ENCODE measurements at places on chromosomes 7 and 10.

DNA sequence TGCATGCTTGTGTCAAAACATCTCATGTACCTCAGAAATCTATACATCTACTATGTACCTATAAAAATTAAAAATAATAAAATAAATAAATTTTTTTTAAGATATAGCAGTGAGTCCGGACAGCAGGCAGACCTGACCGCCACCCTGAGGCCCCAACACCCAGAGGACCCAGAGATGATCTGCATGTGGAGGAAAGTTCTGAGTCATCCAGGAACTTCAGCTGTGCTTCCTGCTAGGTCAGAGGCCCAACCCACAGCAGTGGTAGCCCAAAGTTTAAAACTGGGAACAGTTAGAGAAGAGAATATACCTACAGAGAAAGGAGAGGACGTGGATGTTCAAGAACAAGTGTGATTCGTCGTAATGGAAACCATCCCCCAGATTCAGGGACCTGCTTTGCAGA is 683.7 kb upstream of the NRP1 start:
- DNase-seq: no peak

DNA sequence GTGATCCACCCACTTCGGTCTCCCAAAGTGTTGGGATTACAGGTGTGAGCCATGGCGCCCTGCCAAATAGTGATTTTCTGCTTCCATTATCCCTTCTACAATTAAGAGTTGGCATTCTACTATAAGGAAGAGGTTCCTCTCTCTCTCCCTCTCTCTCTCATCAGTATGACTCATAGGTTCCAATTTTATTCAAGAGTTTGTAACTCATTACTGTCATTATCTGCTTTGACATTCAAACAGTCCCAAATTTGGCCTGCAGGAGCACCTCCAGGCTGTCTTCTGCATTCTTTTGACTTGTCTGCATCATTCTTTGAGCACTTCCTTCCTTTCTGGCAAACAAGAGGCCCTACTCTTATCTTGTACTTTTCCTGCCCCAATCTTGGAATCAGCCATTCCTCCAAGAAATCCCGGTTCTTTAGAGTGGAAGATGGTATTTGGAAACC is 33.2 kb upstream of the CALU start:
- no peak for DNase-seq

GRCh38 chr7:121023683-121024511 is 35.4 kb downstream of the CPED1 start:
- DNase-seq: no peak

GRCh38 chr7:91609525-91609924 is 271.0 kb downstream of the MTERF1 start:
- no peak for DNase-seq

- no peak for DNase-seq
These were observed 221.4 kb upstream of the PITRM1 start for GRCh38 chr10:3393958-3394357.

GRCh38 chr7:92992932-92993331 is 124.8 kb downstream of the SAMD9 start:
- DNase-seq: no peak

GRCh38 chr10:12635127-12635541 is 285.8 kb downstream of the CAMK1D start:
- no peak for DNase-seq

DNA sequence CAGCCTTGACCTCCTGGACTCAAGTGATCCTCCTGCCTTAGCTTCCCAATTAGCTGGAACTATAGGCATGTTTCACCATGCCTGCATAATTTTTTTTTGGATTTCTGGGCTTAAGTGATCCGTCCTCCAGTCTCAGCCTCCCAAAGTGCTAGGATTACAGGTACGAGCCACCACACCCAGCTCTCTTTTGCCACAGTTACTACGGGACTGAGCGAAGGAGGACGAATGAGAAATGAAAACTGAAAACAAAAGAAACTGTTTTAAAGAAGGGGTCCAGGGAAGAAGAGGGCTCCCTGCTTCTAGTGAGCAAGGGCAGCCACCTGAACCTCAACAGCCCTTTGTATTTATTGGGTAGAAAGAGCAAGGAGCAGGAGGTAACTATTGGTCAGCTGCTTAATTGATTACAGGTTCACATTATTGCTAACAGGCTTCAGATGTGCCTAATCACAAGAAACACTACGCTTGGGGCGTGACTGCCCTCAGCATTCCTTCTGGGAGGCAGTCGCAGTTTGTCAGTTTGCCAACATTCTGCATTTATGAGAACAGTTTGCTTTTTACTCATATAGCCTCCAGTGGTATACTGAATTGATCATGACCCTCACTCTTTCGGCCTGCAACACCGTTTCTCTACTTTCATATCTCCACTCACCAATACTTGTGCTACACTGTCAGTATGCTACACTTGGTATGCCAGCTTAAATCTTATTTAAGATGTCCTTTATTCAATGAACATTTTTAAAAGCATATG is 676.8 kb downstream of the DNAJB9 start:
- no peak for DNase-seq

GRCh38 chr10:43316988-43317387 is 50.1 kb upstream of the RASGEF1A start:
- DNase-seq: no peak

DNA sequence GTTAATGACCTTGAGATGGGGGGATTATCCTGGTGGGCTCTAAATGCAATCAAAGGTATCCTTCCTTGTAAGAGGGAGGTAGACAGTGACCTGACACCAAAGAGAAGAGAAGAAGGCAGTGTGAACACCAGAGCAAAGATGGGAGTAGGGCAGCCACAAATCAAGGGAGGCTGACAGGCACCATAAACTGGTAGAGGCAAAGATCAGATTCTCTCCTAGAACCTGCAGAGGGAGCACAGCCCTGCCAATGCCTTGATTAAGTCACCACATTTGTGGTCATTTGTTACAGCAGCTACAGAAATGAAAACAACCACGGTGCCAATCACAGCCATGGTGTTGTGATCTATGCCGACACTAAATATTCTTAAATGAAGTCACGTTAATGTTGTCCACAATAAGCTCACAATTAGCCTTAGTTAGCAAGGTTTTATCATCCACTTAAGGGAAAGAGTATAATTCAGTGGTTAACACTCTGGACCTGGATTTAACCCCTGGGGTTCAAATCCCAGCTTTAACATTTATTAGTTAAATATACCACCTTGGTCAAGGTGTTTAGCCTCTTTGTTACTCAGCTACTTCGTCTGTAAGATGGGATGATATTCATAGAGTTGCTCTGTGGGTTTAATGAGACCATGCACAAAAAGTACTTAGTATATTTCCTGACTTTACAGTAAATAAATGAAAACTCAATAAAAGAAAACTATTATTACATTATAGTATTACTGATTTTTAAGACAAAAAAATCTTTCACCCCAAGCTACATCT is 70.8 kb downstream of the SGMS1 start:
- DNase-seq: no peak

GRCh38 chr10:44733501-44734488 is 177.3 kb upstream of the TMEM72 start:
- DNase-seq: no peak

GRCh38 chr10:119391440-119392251 is 150.9 kb downstream of the RGS10 start:
- DNase-seq: no peak

GRCh38 chr10:100744136-100744986 is 1.0 kb upstream of the PAX2 start:
- DNase-seq: no peak

All from amygdala (tissue), 56 donors.